ENCODE measurements at places on chromosomes 3 and 15.

DNA sequence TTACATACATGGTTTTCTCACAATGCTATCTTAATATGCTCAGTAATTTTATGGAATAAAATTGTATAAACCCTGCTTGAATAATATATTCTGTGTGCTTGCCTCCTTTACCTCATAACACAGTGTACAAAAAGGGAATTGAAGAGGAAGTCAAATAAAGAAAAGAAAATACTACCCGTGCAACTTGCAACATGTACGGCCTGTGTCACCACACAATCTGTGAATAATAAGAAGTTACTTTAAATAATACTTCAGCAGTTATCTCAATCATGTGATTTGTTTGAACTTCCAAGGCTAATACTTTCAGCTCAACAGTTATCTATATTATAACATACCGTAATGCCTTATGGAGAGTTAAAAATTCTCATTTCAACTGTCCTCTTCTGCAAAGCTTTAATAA, 58.1 kb upstream of the SATB1 start:
- DNase-seq, result no peak

DNA sequence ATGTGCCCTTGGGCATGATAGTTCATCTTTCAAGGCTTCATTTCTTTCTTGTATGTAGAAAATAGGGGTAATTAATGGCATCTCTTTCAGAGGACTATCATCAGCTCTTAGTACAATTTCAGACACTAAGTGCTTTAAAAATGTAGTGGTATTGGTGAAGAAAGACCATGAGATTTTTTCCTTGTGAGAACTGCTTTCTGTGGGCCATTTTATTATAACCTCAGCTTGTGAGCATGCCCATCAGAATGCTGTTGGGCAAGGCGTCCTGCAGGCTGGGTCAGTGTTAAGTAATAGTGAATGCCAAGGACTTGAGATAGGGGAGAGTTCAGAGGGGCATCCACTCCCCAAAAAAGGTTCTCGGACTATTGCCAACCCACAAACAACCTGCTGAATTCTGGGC, 187.9 kb downstream of the GHSR start:
- DNase-seq, result no peak

GRCh38 chr3:194276768-194277103, 74.4 kb downstream of the CPN2 start:
- DNase-seq, result no peak

GRCh38 chr3:171125010-171125409, 98.5 kb upstream of the SLC2A2 start:
- no peak for DNase-seq

GRCh38 chr3:42649783-42650182, 3.7 kb upstream of the ZBTB47 start:
- no peak for DNase-seq

DNA sequence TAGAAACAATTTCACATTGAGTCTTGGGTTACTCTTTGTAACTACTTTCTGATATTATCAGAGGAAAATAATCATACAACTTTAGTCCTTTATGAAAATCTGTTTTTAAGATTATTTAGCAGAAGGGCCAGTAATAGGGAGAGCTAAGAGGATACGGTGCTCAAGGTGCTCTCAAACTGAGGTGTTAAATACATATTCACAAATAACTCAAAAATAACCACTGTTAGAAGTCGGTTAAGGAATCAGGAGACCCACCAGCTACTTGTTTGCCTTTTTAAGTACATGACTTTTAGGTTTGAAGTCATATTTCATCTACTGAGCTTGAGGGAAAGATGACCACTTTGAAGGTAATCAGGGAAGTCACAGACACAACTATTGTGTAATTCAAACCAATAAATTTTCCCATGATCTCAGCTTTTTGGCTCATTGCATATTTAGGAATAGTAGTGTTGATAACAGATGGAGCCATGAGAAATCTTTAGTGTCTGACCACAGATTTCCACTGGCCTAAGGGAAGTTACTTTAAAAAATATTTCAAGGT, 1.4 kb upstream of the RSRC1 start:
- DNase-seq, result no peak

- no peak for DNase-seq
These were observed 13.4 kb downstream of the FHIT start for GRCh38 chr3:61237858-61238257.

GRCh38 chr3:190209533-190209932, 88.8 kb upstream of the P3H2 start:
- no peak for DNase-seq

Data from lung microvascular endothelial cell (primary cell).